ENCODE measurements at places on chromosomes 12 and 14.

DNA sequence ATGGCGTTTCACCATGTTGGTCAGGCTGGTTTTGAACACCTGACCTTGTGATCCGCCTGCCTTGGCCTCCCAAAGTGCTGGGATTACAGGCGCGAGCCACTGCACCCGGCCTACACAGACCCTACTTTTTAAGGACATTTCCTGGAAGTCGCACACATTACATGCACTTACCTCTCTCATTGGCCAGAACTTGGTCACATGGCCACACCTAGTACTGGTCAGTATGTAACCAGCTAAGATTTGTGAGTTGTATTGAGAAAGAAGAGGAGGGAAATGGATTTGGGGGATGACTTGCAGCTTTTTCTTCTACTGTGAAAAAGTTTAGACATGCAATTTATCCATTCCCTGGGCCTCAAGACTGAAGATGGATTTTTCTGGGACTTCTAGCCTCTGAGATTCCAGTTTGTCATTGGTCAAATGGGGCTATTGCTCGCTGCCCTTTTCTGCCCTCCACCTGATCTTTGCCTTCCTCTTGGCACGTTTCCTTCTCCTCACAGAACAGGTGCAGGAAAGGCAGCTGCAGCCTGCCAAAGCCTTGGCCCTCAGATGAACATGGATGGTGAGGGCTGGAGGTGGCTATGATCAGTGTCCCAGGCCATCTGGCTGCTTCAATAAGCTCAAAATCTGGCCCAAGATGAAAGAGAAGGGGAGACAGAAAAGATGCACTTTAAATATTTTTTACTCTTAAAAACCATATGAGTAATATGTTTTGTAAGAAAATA, 7.1 kb upstream of the ZDHHC22 start:
- DNase-seq = no peak

DNA sequence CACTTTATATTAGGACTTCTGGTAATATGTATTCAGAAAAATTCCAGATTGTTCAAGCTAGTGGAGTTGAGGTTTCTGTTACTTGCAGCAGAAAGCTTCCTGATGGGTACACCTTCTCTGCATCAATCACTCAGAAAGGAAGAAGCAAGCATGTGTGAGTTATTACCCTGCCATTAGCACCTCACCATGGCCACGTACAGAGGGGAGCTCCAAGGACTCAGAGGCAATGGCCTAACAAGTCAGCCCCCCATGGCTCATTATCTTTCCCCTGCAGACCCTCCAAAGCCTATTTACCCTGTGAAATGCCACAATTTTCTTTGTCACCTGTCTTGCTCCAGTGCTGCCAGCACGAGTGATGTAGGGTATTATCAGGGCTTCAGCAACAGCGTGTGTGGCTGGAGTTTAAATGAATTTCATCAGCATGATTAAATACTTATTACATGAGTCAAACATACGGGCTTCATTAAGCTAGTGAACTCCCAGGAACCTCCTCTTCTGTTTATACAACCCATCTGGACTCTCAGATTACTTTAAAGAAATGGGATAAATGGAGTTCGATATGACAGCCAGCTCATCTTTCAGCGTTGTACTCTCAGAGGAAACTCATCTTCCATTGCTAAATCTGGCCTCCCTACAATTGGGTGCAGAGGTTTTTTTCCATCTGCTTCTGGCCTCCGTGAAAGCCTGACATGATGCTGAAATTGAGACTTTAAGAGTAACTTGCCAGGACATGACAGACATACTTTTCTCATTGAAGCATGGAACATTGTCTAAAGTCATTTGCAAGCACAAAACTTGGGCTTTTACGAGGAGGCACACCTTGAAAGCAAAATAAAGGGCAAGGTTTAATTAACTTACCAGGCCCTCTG, 135.9 kb downstream of the TMEM30B start:
- DNase-seq = no peak

- no peak for DNase-seq
These were observed 49.6 kb upstream of the GSC start for GRCh38 chr14:94819531-94819930.

GRCh38 chr12:33945438-33945784, 76.9 kb upstream of the ALG10 start:
- no peak for DNase-seq

- no peak for DNase-seq
These were observed 22.7 kb downstream of the AEBP2 start for GRCh38 chr12:19461999-19462398.

DNA sequence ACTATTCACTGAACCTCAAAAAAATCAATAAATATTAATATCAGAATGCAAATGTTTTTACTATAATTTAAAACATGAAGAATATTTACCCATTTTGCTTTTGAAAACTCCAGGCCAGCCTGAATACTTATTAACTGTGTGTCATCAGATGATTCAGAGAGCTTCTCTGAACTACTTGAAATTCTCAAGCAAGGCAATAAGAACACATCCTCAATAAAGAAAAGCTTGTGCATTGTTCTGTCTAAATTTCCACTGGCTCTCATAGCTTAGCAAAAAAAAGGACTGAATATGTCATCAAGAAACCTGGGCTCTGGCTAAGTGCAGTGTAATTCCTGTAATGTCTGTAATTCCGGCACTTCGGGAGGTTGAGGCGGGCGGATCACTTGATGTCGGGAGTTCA, 194.1 kb downstream of the BTG1 start:
- DNase-seq = peak; percentile 24

DNA sequence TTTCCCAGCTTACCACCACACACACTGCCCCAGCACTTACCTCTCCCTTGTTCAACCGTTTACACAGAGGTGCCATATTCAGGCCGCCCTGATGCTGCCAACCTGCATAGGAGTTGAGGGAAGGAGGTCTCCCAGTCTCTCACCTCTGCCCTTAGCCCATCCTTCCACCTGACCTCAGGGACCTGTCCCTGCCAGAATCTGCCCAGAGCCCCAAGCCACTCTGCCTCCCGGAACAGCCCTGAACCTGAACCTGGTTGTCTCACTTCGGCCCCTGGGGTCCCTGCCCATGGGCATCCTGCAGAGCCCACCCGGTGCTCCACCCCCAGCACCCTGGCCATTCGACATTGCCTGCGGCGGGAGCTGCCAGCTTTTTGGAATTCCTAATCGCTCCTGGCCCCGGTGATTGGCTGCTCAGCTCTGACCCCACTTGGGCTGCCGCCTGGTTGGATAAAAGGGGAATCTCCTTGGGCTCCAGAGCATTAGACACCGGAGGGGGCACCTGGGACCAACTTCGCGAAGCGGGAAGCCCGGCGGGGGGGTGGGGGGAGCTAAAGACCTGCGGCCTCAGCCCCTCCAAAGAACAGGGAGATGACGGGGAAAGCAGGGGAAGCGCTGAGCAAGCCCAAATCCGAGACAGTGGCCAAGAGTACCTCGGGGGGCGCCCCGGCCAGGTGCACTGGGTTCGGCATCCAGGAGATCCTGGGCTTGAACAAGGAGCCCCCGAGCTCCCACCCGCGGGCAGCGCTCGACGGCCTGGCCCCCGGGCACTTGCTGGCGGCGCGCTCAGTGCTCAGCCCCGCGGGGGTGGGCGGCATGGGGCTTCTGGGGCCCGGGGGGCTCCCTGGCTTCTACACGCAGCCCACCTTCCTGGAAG, at the start of gene VSX2:
VSX2 (plus strand) TSS at position 476 of the 874 bp plus-strand sequence; CDS start at position 589, 113 bp downstream.
- DNase-seq = no peak

- no peak for DNase-seq
These were observed 251.5 kb upstream of the USP15 start for GRCh38 chr12:62008703-62009102.

Data from trophoblast cell (in vitro differentiated cells and primary cell).